ENCODE measurements at places on chromosomes 13 and 19.

- DNase-seq = no peak
Measured at GRCh38 chr13:97335488-97336134, 98.4 kb upstream of the RAP2A start.

DNA sequence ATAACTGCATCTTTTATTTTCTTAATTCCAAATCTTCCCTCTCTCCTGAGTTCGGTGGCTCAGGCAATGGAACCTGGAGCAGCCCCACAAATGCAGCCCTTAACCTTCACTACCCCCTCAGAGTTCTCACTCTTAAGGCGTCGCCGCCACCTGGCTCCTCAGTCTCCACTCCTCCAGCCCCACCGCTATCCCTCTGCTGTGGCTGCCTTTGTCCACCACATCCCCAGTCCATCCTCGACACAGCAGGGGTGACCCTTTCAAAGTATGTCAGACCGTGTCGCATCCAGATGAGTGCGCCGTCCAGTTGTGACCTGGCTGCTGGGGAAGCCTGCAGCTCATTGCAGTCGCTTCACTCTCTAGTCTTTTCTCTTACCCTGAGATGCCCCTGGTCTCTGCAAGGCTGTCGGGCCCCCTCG is 1.0 kb downstream of the SPPL2B start:
- DNase-seq = no peak

DNA sequence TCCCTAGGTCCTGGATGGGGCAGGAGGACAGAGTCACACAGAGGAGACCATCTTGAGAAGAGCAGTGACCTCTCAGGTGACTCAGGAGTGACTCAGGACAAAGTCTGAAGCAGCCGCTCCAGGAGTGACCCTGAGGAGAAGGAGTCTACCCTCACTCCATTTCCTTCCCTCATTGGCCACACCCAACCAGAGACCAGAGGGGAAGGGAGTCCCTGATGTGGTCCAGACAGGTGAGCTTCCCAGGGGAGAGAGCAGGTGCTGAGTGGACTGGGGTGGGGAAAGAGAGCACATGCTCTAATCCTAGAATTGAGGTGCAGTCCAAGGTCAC is 75.5 kb upstream of the MEDAG start:
- no peak for DNase-seq

DNA sequence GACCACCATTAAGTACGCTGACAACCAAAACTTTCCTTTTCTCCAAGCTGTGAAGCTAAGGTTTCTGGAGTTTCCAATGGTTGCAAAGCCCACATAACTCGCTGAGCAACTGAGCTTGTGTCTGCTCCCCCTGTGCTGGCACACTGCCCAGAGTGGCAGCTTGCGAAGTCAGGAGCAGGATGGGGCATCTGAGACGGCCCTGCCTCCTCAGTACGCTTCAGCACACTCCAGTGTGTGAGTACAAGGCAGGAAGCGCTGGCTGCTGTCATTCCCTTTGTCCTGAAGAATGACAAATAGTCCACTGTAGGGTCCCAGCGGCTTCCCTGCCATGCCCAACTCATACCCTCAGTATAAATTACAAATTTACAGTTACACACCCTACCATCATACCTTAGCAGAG is 51.5 kb downstream of the SKA3 start:
- no peak for DNase-seq

DNA sequence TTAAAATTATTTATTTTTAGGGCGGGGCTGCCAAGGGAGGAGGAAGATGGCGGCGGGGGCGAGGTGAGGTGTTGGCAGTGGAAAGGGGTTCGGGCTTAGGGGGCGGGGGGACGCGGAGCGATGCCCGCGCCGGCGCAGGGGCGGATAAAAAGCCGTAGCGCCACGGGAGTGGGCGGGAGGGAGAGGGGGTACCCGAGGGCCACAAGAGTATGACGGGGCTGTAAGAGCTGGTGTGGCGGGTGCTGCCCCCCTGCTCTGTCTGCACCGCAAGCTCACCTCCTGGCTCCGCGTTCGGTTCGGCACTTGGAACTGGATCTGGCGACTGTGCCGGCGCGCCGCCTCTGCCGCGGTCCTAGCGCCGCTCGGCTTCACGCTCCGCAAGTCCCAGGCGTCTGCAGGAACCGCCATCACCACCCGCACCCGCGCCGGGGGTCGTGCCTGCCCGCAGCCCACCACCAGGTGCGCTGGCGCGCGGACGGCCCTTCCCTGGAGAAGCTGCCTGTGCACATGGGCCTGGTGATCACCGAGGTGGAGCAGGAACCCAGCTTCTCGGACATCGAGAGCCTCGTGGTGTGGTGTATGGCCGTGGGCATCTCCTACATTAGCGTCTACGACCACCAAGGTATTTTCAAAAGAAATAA is 265.2 kb upstream of the SGCG start:
- no peak for DNase-seq

DNA sequence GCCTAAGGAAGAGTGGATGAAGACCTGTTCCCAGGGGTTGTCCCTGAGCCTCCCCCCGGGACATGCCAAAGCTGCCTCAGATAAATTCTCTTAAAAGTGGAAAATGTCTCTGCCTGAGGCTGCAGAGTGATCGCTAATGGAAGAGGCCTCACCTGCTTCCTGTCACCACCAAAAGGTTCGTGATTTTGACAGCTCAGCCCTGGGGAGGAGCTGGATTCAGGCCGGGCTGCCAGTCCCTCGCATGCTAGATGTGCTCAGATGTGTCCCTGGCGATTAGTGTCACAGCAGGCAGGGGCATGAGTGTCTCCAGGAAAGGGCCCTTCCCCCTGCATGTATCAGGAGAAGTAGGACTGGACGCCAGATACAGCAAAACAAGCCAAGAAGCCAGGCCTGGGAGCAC is 626.5 kb downstream of the UQCRFS1 start:
- DNase-seq = no peak

- no peak for DNase-seq
Measured at GRCh38 chr19:2176337-2176994, 12.7 kb downstream of the DOT1L start.

- no peak for DNase-seq
Measured at GRCh38 chr19:8238251-8238650, 29.1 kb downstream of the CERS4 start.

- DNase-seq = no peak
Measured at GRCh38 chr19:45306518-45307027, 16.1 kb downstream of the CKM start.

DNA sequence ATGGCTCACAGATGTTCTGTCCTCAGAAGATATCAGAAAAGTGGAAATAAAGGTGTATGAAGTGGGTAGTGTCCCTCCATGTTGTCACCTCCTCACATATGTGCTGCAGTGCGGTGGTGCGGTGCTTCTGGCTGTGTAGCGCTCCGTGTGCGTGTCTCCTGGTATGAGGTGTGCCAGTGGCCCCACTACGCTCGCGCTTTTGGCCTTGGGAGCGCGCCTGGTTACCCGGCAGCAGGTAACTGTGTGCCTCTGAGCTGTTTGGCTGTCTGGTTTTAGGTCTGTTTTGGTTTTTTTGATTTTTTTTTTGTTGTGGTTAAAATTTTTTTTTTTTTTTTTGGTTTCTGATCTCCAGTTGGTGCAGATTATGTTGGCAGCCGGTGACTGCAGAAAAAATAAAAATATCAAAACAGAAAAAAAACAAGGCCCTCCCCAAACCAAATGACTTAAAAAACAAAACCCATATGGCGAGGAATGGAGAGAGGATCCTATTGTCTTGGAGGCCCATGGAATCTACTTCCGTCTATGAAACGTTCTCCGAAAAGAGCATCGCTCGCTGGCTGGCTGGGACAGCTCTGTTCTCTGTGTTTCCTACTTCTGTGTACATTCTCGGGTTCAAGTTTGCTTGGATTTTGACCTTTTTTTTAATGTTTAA is 7.9 kb downstream of the HNRNPL start:
- no peak for DNase-seq

GRCh38 chr13:110129539-110130186 is 177.3 kb downstream of the COL4A1 start:
- DNase-seq = no peak

- DNase-seq = no peak
Measured at GRCh38 chr13:110523838-110524540, 37.5 kb downstream of the RAB20 start.
